ENCODE measurements at places on chromosomes 13 and 19. TPM values are rescaled to one million over a fixed set of nuclear protein-coding genes. Genes with fewer than 3 reads are reported as not detected.

Gene ONECUT3
- polyA plus RNA-seq, result not detected

Gene OSCAR
- polyA plus RNA-seq, result 0.13 TPM

Gene MAST3
- polyA plus RNA-seq, result 20.3 TPM

Gene TPGS1
- polyA plus RNA-seq, result 36.4 TPM

Gene ZIC2
- polyA plus RNA-seq, result not detected

DNA sequence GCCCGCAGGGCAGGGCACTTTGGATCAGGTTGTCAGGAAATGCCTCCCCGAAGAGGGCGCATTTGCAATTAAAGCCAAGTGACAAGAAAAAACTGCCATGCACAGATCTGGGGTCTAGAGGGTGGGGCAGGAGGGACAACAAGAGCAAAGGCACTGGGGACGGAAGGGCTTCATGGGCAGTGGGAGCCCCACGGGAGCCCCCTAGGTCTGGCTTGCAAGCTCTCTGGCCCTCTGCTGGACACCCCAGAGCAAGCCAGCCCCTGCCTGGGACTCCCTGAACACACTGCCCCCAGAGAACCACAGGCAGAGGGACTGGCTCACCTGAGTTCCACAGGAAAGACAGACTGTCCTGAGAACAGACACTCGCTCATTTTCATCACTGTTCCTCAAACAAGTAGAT lies 30.2 kb upstream of the C19orf12 start:
- no peak for DNase-seq

DNA sequence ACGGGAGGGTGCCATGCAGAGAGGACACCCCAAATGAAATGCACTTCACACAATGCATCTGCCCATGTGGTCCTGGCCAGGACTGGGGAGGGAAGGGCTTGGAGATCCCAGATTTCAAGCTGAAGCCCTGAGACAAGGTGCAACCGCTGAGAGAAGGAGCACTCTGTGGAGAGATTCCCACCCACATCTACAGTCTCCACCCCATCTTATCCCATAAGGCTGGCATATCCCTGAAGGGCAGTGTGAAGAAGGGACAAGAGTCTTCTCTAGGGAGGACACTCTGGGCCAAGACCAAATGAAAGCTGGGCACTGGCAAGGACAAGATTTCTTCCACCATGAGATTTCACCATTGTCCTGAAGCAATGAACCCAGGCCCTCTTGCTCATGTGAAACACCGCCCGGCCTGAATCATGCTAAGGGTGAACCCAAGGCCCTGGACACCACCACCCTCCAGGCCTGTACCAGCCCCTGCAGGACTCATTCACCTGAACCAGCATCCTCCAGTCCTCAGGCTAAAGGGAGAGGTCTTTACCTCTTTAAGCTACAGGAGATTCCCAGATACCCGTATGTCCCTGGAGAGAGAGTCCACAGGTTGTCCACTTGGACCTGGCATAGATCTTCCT lies 20.5 kb downstream of the CEACAM4 start:
- DNase-seq, result no peak

GRCh38 chr13:67123165-67123564 lies 107.0 kb downstream of the PCDH9 start:
- DNase-seq, result no peak

GRCh38 chr13:108855737-108856387 lies 226.5 kb downstream of the MYO16 start:
- DNase-seq, result no peak

- DNase-seq, result no peak
These were observed at the start of gene LRRC25 for GRCh38 chr19:18397242-18398202. TSS of gene LRRC25 (minus strand) at chr19:18397622. CDS start at chr19:18396963, 659 bp downstream.

- DNase-seq, result no peak
These were observed 109.2 kb downstream of the SGCG start for GRCh38 chr13:23289917-23290357.

GRCh38 chr19:45291834-45292233 lies 30.8 kb downstream of the CKM start:
- DNase-seq, result no peak

DNA sequence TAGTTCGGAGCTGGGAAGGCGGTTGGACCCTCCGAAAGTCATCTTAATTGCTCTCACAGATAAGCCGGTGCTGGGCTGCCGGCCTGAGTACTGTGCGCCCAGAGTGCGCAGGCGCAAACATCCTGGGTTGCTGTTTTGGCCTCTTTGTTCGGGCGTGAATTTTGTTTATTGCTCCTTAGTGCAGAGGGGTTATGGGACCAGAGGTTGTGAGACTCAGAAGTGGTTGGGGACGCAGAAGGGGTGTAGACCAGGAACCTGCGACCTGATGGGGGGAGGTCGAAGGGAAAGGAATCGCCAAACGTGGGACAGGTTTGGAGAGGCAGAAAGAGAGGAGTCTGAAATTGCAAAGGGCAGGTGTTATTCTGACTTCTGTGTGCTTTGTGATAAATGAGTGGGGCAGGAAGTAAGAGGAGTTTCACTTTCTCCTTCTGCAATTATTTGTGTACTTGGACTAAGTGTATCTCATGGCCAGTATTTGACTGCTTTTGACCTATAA lies 607 bp upstream of the ZNF566 start:
- no peak for DNase-seq

DNA sequence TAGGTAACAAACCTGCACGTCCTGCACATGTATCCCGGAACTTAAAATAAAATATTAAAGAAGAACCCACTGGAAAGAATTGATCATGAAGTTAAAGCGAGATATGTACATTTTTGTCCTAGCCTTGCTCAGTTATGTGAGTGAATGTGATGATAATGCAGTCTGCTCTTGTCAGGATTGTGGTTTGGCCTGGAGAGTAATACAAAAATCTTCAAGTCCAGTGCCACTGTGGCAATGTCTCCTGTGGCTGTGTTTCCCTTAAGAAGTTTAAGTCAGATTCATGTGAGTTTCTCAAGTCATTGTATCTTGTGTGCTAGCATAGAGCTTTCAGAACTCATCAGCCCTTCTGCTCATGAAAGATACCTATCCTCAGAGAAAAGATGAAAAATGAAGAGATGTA lies 18.0 kb upstream of the ITGBL1 start:
- no peak for DNase-seq

DNA sequence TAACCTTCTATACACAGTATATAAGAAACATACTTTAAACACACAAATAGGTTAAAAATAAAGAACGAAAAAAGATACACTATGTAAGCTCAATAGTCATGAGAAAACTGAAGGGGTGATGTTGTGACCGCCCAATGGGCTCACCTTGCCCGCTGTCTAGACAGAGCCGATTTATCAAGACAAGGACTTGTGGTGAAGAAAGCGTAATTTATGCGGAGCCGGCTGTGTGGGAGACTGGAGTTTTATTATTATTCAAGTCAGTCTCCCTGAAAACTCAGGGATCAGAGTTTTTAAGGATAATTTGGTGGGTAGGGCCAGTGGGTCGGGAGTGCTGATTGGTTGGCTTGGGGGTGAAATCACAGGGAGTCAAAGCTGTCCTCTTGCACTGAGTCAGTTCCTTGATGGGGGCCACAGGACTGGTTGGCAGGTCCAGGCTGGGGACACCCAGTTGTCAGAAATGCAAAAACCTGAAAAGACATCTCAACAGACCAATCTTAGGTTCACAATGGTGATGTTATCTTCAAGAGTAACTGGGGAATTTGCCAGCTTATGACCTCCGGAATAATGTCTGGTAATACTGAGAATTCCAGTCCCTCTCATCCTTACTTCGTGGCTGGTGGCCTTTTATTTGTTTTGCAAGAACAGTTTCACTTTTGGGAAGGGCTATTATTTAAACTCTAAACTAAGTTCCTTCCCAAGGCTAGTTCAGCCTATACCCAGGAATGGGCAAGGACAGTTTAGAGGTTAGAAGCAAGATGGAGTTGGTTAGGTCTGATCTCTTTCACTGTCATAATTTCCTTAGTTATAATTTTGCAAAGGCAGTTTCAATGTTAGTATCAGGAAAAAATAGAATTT lies 96.6 kb downstream of the UBL3 start:
- DNase-seq, result no peak

DNA sequence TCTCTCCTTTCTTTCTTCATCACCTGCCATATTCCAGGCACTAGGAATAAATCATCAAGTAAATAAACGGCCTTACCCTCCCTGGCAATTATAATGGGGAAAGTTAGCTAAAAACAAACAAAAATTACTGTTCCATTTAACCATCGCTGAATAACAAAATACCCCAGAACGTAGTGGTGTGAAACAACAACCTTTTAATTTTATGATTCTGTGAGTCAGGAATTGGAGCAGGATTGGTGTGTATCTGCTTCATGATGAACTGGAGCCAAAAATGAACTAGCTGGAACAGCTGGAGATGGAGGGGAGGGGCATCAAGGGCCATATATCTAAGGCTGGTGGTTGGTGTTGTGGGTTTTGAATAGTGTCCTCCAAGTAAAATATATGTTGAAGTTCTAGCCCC lies 3.7 kb upstream of the CADM4 start:
- DNase-seq, result no peak

DNA sequence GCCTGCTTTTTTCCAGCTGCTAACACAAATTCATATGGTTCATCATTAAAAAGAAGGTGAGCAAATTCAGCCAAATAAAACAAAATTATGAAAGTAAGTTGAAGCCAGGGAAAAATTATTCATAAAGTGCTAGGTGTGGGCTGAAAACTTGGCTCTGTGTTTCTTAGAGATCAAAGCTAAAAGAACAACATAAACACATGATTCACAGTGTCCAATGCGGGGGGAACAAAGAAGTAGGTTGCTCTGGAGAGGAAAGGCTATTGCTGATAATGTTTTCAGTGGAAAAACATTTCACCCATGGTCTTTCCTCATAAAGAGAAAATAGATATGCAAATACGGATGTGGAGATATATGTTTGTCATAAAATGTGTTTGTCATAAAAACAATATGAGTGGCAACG lies 1691.5 kb upstream of the SLC10A2 start:
- no peak for DNase-seq

- peak; percentile 89 for DNase-seq
These were observed 2.1 kb upstream of the HOOK2 start for GRCh38 chr19:12777217-12778016.

- DNase-seq, result no peak
These were observed 13.6 kb downstream of the GPATCH1 start for GRCh38 chr19:33094436-33095067.
